Right renal cortex interstitium (tissue), 3 donors: ENCODE measurements at places on chromosomes 13 and 19. TPM values are rescaled to one million over a fixed set of nuclear protein-coding genes. Genes with fewer than 3 reads are reported as not detected.

The DCT gene
- polyA plus RNA-seq, result 0.11 TPM

The CERS1 gene
- polyA plus RNA-seq, result 5.1 TPM

The NTF4 gene
- 2.7 TPM for polyA plus RNA-seq

GRCh38 chr19:38309615-38310278, 5.7 kb downstream of the C19orf33 start:
- no peak for DNase-seq

DNA sequence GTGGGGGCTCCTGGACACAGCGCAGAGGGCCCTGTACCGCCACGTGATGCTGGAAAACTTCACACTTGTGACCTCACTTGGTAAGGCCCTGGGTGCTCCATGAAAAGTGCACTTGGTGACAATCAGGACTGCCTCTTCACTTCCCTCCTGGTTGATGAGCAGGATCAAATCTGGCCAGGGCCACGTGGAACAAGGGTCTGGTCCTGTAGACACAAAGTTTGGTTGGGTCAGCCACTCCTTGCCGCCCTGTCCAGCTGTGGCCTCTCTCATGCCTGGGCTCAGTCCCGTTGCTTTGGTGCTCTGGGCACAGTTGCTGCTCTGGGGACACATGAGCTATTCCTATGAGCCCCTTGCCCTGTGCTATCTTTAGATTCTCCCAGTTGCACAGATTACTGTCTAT, 2.3 kb downstream of the ZNF324B start:
- no peak for DNase-seq

The TTC9B gene
- polyA plus RNA-seq, result not detected

- DNase-seq, result no peak
These were observed 18.8 kb upstream of the CLASRP start for GRCh38 chr19:45020071-45020470.

The IFNL1 gene
- not detected for polyA plus RNA-seq

The PRTN3 gene
- 1.6 TPM for polyA plus RNA-seq

- no peak for DNase-seq
These were observed 20.9 kb upstream of the LSM14A start for GRCh38 chr19:34151439-34151838.

DNA sequence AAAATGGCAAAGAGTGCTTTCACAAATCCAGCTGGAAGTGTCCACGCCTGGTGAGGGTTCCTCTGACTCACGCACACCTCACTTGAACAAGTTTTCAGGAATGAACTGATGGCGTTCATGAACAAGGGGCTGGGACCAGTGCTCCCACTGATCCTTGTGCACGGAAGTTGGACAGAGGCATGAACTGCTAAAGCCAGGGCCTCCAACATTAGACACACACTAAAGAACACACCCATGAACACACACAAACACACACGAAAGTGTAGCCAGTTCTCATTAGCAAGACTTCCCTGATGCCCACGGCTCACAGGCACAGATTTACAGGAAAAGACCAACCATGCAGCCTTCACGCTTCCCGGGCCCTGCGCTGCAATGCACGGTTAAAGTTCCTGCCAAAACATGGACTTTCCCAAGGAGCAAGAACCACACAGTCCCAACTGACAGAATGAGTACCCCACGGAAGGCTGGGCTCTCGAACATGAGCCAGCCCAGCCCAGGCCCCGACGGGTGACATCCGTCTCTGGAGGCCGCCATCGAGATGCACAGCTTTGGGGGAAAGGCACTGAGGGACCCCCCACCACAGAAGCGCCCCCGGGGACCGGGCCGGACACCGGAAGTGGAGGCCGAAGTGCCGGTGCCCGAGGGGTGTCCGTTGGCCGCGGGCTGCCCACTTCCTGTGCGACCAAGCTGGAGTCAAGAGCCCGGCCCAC, 808 bp downstream of the DNMT1 start:
- no peak for DNase-seq

GRCh38 chr13:80642641-80643040, 301.7 kb upstream of the SPRY2 start:
- DNase-seq, result no peak

DNA sequence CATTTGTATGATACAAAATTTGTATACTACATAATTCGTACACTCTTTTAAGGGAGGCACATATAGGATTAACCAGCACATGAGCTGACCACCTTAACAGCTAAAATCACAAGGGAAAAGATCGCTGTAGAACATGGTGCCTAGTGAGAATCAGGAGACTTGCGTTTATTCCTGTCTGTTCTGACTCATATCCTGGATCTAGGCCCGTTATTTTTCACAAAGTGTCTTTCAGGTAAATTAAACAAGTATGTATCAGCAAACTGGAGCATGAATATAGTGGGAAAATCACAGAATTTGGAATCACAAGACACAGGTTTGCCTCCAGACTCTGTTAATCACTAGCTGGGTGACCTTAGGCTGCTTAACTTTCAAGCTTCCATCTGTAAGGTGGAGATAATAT, 47.5 kb upstream of the ESD start:
- DNase-seq, result no peak

The MEIOSIN gene
- polyA plus RNA-seq, result not detected

The C1QTNF9 gene
- 0.23 TPM for polyA plus RNA-seq
